ENCODE measurements at places on chromosomes 1 and 21. TPM values are rescaled to one million over a fixed set of nuclear protein-coding genes. Genes with fewer than 3 reads are reported as not detected.

- H3K4me1 ChIP-seq = peaks cover 52% of the 10 kb centered on the region
- no peak overlapping the region for H3K4me3 ChIP-seq
- no peaks in the 10 kb centered on the region for H3K36me3 ChIP-seq
- no peak for DNase-seq
- H3K27ac ChIP-seq = no peak overlapping the region
Observed at GRCh38 chr1:178928976-178929375, 58.1 kb upstream of the ANGPTL1 start.

DNA sequence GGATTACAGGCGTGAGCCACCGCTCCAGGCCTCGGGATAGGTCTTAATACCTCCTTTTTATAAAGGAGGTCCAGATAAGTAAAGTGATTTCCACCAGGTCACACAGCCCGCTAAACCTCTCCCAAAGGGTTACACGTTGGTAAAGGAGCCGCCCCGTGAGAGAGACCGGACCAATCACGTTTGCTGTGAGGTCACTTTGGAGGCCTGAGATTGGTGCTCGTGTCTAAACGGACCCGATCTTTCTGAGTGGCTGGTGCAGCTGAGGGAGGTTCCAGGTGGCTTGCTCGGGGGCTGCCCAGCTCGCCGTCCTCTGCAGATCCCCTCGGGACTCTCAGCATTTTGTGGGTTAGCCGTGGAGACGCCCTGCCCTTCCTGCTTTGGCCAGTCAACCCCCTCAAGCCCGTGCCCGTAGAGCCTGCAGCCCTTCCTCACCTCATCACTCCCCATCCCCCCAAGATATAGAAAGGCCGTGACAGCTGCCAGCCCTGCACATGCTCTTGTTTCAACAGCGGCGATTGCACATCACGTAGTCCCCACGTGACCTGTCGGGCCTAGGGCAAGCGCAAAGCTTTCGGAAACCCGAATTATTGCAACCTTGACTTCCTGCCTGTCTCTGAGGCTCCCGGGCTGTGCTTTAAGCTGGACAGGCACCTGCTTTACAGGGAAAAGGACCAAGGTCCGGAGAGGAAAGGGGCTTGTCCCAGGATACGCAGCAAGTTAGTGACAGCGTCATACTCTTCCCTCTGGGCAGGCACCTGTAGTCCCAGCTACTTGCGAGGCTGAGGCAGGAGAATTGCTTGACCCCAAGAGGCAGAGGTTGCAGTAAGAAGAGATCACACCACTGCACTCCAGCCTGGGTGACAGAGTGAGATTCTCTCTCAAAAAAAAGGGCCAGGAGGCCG is 5.0 kb upstream of the COA7 start:
- peak overlapping the region; percentile 76 for H3K27ac ChIP-seq
- H3K36me3 ChIP-seq = no peaks in the 10 kb centered on the region
- H3K4me1 ChIP-seq = peaks cover 49% of the 10 kb centered on the region

DNA sequence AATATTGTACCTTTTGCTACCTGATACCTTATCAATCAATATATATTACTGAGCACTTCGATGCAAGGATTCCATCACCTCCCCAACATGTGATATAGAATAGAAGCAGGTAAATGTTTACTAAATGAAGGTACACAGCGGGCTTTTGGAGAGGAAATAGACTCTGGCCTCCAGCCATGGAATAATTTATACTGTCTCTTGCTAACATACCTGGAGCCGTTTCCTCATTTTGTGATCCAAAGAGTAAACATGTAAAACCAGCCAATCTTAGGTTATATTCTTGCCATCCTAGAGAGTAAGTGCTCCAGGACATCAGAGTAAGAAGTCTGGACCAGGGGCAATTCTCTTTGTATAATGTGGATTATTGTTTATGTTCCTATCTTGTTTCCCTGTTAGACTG is 39.4 kb downstream of the NDUFS5 start:
- no peak overlapping the region for H3K27ac ChIP-seq
- H3K4me1 ChIP-seq = no peaks in the 10 kb centered on the region
- H3K4me3 ChIP-seq = no peak overlapping the region
- H3K36me3 ChIP-seq = no peaks in the 10 kb centered on the region

IFI44L gene
- total RNA-seq = not detected

KRTAP12-2 gene
- total RNA-seq = not detected

GRCh38 chr1:156958247-156958714 is 37.8 kb downstream of the LRRC71 start:
- H3K27me3 ChIP-seq = no peaks in the 10 kb centered on the region
- DNase-seq = no peak
- no peak overlapping the region for H3K27ac ChIP-seq

GRCh38 chr1:214111796-214112195 is 124.0 kb downstream of the PROX1 start:
- no peak for DNase-seq
- H3K4me3 ChIP-seq = no peak overlapping the region
- H3K36me3 ChIP-seq = no peaks in the 10 kb centered on the region
- H3K27me3 ChIP-seq = no peaks in the 10 kb centered on the region
- H3K4me1 ChIP-seq = peaks cover 19% of the 10 kb centered on the region

DNA sequence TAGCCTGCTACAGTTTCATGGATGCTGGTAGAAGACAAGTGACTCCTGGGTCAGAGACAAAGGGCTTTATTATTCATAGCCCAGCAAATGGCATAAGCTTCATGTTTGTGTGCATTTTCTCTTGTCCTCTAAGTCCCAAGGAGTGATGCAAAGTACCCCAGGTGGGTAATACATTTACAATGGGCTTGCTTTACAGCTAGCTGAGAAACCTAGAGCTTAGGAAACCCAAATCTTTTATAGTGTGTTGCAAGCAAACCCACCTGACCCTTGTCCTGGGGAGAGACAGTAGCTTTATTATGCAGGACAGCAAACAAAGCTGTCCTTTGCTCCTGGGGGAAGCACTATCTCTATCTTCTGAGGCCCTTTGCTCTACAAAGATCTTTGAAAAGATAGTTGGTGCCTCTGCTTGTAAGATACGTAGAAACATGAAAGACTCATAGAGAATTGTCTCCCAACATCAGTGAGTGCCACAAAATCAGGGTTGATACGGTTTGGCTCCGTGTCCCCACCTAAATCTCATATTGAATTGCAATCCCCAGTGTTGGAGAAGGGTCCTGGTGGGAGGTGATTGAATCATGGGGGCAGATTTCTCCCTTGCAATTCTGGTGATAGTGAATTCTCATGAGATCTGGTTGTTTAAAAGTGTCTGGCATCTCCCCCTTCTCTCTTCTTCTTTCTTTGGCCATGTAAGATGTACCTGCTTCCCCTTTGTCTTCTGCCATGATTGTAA is 315.8 kb upstream of the USP24 start:
- DNase-seq = peak; percentile 98
- no peak overlapping the region for H3K4me3 ChIP-seq
- no peaks in the 10 kb centered on the region for H3K27me3 ChIP-seq
- peak overlapping the region; percentile 92 for H3K27ac ChIP-seq
